ENCODE measurements at places on chromosomes 12 and 14.

DNA sequence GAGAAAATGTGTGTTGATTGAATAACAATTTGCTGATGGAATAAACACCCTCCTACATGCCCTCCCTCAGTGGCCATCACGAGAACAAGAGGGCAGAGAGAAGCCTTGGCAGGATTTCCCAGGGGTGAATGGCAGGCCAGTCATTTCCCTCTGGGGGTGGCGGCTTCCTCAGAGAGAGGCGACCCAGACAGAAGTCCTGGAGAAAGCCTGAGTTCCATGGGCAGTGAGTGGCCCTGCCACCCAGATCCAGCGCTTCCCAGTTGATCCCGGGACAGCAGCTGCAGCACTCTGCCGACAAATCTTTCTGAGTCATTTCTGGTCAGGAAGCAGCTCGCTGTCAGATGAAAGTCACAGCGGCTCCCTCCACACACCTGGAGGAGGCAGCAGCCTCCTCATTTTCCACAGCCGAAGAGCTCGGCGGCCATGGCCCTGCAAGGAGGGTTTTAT lies 123.0 kb downstream of the SCARB1 start:
- no peak for DNase-seq

DNA sequence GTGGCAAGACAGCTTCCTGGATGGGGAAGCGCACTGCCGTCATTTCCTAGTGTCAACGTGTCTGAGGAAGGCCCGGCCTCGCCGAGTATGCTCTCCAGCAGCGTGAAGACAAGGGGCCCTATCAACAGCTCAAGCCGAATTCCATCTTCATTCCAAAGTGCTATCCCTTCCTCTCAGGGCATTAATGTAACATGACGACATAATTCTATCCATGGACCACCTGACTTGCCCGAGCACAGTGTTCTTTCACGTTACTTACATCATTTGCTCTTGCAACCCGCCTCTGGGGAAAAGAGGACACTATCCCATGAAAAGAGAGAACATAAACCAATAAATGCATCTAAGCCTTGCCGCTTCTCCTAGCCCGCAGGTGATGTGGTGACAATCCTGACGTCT lies 22.9 kb downstream of the CCDC92 start:
- peak; percentile 17 for DNase-seq

DNA sequence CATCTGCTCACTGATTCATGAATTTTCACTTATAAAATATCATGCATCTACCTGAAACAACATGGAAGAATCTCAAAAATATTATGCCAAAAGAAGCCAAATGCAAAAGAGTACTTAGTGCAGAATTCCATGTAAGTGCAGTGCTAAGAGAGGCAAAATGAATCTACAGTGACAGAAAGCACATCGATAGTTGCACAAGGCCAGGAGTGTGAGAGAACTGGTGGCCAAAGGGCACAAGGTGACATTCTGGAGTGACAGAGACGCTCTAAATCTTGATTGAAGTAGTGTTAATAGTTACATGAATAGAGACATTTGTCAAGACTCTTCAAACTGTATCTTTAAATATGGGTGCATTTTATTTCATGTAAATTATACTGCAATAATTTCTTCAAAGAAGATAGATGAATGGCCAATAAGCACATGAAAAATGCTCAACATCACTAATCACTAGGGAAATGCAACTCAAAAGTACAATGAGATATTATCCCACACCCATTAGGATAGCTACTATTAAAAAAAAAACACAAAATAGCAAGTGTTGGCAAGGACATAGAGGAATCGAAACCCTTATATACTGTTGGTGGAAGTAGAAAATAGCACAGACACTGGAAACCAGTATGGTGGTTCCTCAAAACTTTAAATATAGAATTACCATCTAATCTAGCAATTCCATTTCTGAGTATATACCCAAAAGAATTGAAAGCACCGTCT lies 71.7 kb upstream of the KICS2 start:
- no peak for DNase-seq

GRCh38 chr12:109558374-109559199 lies 14.7 kb downstream of the MMAB start:
- DNase-seq: no peak

DNA sequence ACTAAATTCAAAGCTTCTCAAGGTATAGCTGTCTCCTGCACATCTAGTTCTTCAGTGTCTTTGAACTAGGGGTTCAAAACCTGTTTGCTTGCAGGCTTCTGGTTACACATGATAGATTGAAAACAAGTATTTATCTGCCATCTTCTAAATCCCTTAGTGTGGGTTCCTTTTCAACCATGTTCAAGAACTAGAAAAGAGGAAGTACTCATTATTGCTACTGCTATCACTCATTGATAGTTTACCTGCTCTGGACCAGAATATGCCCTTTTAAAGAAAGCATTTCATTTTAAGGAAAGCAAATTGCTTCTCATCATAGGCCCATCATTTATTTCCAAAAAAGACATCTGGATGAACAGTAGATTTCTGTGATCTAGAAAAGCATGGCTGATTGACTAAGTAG lies 37.1 kb upstream of the VSX2 start:
- DNase-seq: no peak

GRCh38 chr14:24324024-24324423 lies 10.8 kb downstream of the ADCY4 start:
- DNase-seq: no peak

DNA sequence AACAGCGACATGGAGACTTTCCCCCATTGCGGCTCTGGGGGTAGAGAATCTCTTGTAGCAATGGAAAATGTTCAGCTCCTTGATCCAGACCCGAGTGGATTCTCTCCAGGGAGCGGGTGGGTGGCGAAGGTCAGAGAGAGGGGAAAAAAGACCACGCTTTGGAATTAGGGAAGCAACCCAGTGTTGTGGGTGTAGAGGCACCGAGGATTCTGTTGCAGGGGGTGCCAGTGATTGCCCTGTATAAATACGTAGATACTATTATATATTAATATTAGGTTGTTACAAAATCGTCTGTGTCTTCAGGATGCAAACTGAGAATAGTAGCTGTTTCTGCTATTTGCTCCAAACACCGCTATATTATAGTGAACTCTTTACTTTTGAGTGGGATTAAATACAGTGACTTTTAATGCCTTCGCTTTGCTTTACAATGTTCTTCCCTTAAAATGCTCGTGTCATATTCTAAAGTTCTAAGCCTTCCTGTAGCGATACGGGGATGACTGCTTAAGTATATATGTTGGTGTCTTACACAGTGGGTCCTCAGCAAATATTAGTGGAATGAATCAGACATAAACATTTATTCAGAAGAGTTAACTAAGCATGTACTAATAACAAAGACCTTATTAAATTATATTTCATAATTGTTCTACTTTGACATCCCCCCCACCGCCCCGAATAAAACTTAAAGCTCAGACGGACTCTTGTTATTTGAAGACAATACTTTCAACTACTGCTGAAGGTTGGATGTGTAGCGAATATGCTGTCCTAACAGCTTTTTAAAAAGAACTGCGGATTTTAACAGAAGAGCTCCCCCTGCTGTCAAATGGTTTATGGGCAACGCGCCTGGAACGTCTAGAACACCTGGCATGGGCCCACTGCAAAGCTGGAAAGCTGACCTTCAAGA lies 136.4 kb upstream of the KRAS start:
- DNase-seq: peak; percentile 97

GRCh38 chr12:66025477-66025876 lies 105.1 kb downstream of the LLPH start:
- no peak for DNase-seq

DNA sequence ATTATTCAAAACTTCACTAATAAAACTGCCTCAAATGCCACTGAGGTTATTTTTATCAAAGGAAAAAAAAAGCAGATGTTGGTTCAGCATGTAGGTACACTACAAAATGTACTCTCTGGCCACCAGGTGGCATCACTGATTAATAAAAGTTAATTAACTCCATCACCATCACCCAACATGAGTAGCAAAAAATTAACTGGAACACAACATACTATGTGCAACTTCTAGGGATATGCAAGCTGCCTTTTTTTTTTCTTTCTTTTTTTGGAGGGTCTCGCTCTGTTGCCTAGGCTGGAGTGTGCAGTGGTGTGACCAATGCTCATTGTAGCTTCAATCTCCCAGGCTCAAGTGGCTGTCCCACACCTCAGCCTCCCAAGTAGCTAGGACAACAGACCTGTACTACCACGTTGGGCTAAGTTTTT lies 43.8 kb upstream of the NR2C1 start:
- DNase-seq: no peak

Measured in lower leg skin (tissue), 4 donors.